Uterus (tissue), 4 donors: ENCODE measurements at places on chromosomes 5 and 9. TPM values are rescaled to one million over a fixed set of nuclear protein-coding genes. Genes with fewer than 3 reads are reported as not detected.

DNA sequence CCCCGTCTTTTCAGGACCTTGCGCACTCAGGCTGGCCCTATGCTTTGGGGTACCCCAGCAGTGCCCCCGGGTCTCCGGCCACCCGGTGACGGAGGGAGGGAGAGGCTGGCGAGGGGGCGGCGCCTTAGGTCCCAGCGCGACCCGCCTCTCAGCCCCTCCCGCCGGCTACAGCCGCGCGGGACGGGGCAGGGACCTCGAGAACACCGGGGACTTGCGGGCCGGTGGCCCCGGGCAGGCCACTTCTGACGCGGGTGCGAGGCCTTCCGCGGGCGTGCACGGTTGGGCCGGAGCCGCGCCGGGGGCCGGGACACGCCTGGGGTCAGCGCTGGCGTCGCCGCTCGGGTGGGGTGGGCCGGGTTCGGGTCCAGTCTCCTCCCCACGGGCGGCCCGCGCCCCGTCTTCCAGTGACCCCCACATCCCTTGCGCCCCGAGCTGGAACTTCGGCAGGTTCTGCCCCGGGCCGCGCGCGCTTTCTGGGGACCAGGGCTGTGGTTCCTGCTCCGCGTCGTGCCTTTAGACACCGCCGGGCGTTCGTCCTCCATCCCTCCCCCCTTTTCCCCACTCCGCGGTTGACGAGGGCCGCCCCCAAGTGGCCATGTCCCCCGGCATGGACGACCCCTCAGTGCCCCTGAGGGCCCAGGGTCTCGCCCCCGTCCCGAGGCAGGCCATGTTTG lies 3.8 kb upstream of the SQSTM1 start:
- peak; percentile 31 for DNase-seq

GRCh38 chr9:89361816-89362646 lies 43.7 kb downstream of the SECISBP2 start:
- DNase-seq: no peak

- no peak for DNase-seq
Measured at GRCh38 chr9:14361074-14361473, 47.1 kb upstream of the NFIB start.

Gene SLC6A19
- not detected for total RNA-seq
